ENCODE measurements at places on chromosomes 1 and 21. TPM values are rescaled to one million over a fixed set of nuclear protein-coding genes. Genes with fewer than 3 reads are reported as not detected.

DNA sequence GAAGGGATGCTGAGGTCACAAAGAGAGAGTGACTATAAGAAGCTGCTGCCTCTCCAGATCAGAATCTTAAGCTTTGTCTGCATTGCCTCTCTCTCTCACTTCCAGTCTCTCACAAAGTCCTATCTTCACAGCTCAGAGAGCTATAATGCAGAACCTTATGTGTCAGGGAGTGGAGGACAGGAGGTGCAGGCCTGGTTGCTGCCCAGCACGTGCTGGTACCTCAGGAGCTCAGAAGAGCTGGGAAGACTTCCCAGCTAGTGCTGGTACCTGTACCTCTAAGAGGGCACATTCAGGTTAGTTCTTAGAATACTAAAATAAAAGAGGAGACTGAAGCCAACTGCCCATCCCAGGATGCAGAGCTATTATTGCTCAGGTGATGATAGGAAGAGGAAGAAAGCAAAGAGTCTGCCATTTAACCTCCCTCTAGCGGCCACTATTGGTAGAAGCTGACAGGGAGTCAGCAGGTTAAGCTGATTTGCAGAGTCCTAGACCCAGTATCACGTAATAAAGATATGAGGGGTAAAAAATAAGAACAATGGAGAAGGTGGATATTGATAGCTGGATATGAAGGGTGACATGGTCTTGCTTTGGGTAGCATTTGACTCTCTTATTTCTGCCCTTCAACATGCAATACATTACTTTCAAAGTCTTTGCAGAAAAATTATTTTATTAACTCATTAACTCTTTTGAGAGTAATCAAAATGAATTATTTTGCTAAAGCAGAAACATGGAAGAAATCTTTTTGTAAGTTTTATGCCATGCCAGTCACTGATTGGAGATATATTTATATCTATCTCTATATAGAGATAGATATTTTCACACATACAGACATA, 138.1 kb upstream of the HMCN1 start:
- peak; percentile 6 for DNase-seq

- no peak for DNase-seq
Measured at GRCh38 chr1:183233113-183233512, 47.0 kb downstream of the LAMC2 start.

GRCh38 chr1:198929961-198930599, 291.2 kb downstream of the PTPRC start:
- DNase-seq: no peak

ZC3H12A gene
- polyA plus RNA-seq: 2.2 TPM

GRCh38 chr21:42060166-42060565, 11.0 kb upstream of the UMODL1 start:
- no peak for DNase-seq

DNA sequence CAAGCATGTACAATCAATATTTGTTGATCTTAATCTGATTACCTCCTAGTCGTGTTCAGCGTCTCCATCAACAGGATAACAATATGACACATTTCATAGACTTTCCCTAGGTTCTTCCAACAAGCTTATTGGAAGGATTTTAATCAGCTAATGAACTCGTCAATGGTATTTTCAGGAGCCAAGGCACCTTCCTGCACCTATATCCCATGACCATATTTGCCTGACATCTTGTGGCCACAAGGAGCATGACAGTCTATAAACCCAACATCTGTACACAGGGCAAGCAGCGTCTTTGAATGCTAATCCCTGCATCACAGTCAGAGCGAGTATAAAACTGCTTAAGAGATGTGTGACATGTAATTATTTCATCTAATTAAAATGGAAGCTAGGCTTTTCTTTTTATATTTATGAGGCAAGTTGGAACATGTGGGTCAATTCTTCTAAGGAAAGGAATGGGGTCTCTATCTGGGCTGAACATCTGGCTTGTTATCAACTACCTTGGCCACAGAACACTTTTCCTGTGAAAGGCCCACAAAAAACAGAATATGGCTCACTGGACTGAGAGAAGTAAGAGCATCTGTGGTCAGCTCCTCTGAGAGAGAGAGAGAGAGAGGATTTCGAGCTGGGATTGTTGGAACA, 388.8 kb downstream of the NTNG1 start:
- DNase-seq: peak; percentile 53

DNA sequence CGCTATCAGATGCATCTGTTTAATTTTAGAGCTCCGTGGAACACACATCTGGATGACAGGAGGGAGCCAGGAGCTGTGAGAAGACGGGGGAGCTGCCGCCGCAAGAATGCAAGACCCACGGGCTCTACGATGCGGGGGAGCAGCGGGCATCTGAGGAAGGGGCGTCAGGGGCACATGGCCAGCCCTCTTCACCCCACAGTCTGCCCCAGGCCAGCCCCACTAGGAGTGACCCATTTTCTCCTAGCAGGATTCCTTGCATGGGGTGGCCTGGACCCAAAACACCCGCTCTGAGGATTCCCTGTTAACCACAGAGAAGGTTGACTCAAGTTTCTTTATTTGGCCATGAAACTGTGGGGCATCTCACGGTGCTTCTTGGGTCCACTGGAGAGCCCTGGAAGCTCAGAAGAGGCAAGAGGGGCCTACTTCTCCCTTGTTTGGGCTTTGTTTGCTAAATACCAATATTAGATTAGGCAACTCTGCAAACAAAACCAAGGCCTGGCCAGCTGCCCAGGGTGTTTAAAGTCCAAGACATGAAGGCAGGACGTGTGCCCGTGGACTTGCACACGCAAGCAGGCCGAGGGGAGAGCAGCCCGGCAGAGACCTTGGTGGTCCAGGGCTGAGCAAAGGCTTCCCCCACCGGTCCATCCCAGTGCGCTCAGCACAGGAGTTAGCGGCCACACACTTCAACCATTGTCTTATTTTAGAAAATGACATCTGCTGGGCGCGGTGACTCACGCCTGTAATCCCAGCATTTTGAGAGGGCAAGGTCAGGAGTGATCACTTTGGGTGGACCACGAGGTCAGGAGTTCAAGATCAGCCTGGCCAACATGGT, 89.8 kb downstream of the DHRS3 start:
- DNase-seq: no peak

DNA sequence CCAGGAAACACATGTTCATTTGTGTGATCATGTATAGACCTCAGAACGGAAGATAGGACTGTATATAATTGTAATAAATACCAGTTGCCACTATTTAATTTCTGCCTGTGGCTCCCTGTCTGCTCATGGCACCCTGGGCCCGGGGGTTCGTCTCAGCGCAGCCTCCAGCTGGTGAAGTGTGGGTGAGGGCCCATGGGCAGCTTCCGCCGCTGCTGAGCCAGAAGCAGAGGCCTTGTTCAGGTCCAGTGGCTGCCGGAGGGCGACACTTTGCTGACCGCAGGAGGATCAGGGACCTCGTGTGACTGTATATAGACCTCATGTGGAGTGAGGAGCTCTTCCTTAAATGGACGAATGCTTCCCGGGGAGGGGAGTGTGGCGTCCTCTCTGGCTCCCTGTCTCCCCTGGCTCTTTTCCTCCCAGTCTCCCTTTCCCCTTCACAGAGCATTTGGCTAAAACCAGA, 155.9 kb downstream of the PEX14 start:
- no peak for DNase-seq

DNA sequence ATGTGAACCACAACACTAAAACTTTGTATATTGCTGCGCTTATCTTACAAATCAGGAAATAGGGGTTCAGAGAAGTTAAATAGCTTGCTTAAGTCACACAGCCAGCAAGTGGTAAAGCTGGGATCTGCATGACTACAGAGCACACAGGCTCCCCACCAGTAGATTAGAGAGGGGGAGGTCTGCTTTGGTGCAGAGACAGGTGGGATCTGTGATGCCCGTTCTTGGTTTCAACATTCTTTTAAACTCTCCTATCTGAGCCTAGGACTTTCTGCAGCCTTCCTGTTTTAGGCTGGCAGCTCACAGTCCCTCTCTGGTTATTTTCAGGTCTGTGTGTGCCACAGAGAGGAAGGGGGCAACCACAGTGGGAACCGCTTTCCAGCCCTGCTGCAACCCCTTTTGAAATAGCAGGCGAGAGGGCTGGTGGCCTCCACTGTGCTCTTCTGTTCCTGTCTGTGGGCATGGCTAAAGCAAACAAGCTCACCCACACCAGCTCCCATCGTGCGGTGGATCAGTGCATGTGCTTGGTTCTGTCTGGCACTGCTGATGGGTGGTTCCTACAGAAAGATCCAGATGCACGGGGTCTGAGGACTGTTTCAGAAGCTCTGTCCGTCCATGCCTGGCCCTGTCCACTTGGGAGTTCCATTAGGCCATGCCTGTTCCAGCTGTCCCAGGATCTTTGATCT, 1.7 kb upstream of the IL6R start:
- DNase-seq: no peak

DNA sequence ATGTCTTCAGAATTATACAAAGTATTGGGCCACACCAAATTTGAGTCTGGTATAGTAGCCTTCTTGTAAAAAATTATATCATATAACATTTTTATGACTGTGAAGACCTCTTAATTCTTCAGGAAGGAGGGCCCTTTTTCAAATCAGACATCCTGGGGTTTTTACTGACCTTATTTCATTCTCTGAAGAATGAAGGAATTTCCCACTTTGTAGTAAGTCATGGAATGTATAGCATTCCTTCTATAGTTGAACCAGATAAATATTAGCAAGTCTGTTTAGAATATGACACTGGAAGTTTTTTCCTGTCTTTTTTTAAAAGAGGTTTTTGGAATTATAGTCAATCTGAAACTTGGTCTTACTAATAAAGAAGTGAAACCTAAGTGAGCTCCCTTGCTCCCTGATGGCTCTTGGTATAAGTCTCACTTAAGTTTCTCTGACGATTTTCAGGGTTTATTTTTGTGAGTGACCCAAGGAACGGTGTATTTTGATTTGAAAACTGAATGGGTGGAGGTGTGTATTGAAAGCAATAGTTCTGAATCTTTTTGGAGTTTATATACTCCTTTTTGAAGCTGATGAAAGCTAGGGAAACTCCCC, 23.7 kb downstream of the SNX27 start:
- DNase-seq: no peak

TCHH gene
- 0.06 TPM for polyA plus RNA-seq

DNA sequence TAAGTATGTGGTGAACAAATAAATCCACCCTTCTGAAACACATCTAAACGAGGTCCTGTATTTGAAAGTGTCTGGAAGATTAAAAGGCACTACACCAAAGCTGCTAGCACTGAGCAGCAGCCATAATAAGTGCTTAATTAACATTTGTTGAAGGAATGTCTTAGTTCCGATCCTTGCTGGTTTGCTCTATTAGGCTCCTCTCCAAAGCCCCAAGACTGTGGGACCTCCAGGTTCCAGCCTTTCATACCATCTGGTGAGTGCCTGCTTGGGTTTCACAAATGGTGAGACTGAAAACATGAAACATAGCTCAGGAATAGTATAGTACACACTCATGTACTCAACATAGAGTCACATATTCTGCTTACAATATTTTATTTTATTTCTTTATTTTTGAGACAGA, 640 bp upstream of the CYP2J2 start:
- DNase-seq: no peak

TSPEAR gene
- 4.1 TPM for polyA plus RNA-seq

DNA sequence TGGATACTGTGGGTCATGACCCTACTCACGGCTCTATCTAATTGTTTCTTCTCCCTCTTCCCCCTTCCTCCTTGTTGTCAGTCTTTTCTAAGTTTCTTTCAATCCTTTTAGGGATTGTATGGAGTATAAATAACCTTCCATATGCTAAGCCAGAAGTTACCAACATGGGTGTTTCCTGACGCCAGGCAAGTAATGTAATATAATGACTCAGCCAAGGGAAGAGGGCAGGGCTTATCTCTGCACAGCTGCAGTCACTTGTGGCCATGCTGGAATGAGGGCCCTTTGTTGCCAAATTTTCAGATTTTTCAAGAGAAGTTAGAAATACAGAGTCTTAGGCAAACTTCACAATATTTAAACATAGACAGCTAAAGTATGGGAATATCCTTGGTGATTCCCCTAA, 194.6 kb downstream of the ST6GALNAC3 start:
- no peak for DNase-seq

OR2T33 gene
- polyA plus RNA-seq: not detected

SMYD3 gene
- 24.4 TPM for polyA plus RNA-seq

KLHDC9 gene
- 6.5 TPM for polyA plus RNA-seq

- no peak for DNase-seq
Measured at GRCh38 chr1:209845408-209845725, 17.6 kb downstream of the UTP25 start.

DNA sequence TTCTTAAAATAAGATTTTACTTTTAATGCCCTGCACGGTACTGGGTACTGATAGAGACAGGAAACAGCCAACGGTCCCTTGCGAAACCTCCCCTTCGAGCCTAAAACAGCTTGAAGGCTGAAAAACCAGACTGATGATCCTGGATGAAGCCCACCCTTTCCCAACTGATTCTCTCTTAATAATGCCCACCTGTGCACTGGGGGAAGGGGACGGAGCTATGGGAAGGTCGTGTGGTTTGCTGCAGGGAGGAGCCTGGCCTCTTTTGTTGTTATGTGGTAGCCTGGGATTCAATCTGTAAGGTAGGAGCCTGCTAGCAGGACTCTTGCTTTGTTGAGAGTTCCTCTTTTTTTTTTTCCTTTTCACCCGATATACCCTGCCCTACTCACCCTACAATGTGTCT, 25.6 kb downstream of the SAMSN1 start:
- no peak for DNase-seq

GRCh38 chr1:52842643-52843310, at the start of gene ZYG11A:
TSS of gene ZYG11A (plus strand) at chr1:52842760. CDS start at chr1:52842884, 124 bp downstream.
- DNase-seq: peak; percentile 43

GRCh38 chr1:3799976-3800685, 3.8 kb upstream of the LRRC47 start:
- DNase-seq: no peak

KRTAP19-1 gene
- polyA plus RNA-seq: not detected

CCDC17 gene
- polyA plus RNA-seq: 8.7 TPM

DNA sequence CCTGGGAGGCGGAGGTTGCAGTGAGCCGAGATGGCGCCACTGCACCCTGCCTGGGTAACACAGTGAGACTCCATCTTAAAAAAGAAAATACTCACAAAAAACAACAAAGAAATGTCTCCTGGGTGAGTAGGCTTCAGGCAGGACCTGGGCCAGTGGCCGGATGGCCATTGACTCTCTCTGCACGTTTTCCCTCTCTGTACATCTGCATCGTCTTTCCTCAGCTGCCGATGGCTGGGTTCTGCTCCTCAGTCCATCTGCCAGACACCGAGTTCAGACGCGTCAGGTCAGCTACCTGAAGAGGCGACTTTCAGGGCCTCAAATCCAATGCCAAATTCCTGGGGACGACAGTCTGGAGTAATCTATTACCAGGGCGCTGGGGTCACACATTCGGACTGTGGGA, 199.3 kb downstream of the CAMTA1 start:
- DNase-seq: no peak

DNA sequence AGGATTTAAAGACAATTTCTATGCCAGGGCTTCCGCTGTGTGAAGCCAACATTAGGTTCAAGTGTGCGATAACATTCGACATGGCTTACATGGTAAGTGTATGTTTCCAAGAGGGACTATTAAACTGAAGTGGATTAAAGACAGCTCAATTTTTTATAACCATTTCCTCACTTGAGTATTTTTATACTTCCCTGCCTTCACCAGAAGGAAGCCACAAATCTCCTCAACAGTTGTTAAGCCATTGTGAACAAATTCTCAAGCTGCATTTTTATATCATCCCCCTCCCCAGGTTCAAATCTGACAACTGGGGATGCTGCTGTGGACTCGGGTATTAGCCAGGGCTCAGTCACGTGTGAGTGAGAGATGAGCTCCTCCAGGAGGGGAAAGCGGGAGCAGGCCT, 116.3 kb downstream of the RHOU start:
- no peak for DNase-seq

- DNase-seq: peak; percentile 49
Measured at GRCh38 chr21:39867198-39867650, at the start of gene PCP4. TSS of gene PCP4 (plus strand) at chr21:39867438. CDS start at chr21:39867502, 64 bp downstream.
